LHCN-M2 (cell line): ENCODE measurements at places on chromosomes 5 and 9. TPM values are rescaled to one million over a fixed set of nuclear protein-coding genes. Genes with fewer than 3 reads are reported as not detected.

DNA sequence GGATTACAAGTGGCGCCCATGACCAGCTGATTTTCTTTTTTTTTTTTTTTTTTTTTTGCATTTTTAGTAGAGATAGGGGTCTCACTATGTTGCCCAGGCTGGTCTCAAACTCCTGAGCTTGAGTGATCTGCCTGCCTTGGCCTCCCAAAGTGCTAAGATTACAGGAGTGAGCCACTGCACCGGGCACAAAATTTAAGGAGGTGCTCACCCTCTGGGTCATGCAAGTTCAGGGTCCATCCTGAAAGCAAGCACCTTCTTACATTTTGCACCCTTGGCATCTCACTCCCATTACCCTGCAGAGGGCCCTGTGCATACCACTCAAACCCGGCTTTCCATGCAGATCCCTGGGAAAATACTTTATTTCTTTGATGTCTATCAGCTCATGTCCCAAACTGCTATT lies 95.6 kb upstream of the ADRA1B start:
- DNase-seq, result no peak

GRCh38 chr9:134598884-134599245 lies 42.7 kb upstream of the COL5A1 start:
- DNase-seq, result no peak

DNA sequence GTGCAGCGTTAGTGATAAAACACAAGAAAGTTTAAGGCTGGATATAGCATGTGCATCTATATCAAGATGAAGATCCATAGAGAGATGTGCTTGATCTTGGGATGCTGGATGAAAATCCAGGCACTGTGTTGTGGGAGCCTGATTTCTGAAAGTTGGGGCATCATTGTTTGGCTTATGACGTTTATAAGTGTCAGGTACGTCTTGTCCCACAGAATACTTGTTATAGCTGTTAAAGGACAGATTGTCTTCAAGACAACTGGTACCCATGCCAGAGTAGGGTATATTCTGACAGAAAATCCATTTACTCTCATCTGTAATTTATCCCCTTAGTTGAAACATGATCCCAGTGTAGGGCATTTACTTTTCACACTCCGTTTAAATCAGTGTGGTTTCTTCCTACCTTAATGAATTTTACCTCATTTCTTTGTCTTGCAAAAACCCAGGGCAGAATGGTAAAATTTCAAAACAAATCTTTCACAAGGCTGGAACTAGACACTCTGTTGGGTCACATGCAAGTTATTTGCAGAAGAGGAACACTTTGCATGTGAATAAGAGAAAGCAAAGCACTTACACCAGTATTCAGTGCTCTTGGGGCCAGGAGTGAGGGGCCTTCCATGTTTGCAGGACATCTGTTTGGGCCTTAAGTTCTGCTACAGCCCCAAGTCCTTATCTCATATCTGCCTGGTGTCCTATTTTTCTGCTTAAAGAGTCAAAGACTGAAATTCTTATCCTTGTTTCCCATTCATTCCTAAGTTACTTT lies 73.3 kb downstream of the GHR start:
- no peak for DNase-seq

GRCh38 chr5:59745415-59745863 lies 148.1 kb downstream of the PDE4D start:
- DNase-seq, result peak; percentile 89

DNA sequence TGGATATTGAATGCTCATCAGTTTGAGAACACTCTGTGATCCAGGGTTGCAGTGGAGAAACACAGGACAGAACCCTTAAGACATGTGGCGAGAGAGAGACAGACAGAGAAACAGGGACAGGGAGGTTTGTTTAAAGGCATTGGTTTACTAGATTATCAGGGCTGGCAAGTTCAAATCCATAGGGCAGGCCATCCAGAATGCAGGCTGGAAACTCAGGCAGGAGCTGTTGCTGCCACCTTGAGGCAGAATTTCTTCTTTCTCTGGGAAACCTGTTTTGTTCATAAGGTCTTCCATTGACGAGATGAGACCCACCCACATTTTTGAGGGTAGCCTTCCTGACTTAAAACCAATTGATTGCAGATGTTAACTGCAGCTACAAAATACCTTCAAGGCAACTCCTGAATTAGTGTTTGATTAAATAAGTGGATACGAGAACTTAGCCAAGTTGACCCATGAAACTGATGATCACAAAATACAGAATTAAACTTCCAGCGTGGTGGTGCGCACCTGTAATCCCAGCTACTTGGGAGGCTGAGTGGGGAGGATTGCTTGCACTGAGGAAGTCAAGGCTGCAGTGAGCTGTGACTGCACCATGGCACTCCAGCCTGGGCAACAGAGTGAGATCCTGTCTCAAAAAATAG lies 55.9 kb downstream of the NSUN2 start:
- DNase-seq, result peak; percentile 44

GRCh38 chr5:4246447-4246846 lies 650.8 kb downstream of the IRX1 start:
- no peak for DNase-seq

- no peak for DNase-seq
These were observed 5.5 kb upstream of the PRELID2 start for GRCh38 chr5:145840458-145841132.

Gene NEUROG1
- total RNA-seq, result not detected in 2 replicates

Gene KIF20A
- total RNA-seq, result 108 and 113 TPM in 2 replicates

Gene RNF208
- 0.26 TPM in 1 of 2 replicates, not detected in the other for total RNA-seq

Gene AHRR
- 43.2 and 52.0 TPM in 2 replicates for total RNA-seq

Gene C9orf153
- total RNA-seq, result not detected in 2 replicates
